ENCODE measurements at places on chromosomes 11 and 22.

DNA sequence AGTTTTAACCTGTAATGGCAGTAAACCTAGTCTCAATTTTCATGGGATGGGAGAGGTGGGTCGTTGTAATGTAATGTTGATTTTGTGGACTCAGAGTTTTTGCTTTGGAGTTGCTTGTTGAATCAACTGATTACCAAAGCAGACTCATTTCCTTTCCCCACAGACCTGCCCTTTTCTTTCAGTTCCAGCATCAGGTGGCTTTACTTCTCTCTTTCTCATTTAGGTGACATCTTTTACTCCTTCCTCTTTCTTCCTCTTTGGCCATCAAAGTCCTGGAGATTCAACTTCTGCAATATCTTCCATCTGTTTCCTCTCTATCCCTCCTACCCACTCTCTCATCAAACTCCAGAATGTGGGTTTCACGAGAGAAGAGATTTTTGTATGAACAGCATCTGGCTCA, 313.9 kb downstream of the TMEM135 start:
- no peak for DNase-seq

DNA sequence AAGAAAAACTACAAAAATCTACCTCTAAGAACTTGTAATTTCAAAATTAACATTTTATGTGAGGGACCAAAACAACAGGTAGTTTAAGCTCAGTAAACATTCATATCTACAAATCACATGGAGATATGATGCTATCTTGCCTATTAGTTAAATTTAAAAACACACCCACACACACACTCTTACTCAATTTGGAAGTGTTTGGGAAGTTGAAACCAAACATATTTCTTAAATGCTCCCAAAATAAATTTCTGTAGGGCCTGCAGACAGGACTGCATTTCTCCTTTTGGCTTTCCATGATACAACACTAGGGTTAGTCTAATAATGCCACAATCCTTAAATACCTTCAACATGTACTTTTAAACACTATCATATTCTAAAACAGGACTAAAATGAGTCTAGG, 7.0 kb downstream of the PITPNB start:
- DNase-seq: no peak

DNA sequence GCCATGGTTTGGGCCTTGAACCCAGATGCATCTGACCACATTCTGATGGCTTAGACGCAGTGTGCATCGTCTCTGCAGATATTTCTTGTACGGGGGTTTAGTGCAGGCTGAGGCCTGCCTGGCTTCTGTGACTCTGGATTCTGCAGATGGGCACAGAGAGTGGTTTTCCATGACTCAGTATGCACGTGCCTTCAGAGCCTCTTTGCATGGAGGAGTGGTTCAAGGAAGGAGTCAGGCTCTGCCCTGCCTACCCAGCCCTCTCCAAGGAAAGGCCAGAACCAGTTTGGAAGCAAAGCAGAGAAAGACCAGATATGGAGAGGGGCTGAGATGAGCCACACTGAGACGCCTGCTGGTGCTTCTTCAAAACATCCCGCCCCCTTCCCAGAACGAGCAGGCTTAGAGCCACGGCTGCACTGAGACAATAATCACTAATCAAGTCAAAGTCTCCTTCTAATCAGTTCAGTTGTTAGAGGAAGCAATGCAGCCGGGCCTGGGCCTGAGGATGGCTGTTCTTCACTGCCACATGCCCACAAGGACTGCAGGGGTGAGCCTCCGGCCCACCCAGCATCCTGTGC, 308.9 kb downstream of the NXPE2 start:
- DNase-seq: no peak

DNA sequence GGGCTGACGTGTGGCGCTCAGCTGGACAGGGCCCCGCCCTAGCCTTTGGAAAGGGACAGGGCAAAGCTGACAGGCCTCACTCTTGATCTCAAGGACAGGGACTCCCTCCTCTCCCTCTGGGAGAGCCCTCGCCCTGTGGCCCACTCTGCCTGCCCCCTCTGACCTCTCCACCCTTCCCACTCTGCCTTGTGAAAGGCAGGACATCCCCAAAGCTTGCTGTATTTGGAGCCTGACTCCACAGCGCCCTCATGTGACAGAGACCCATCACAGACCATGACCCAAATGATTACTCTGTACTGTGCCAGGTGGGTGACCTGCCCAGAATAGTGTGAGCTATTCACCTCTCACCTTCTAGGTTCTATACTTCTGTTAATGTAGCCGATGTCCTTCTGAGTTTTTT, 18.8 kb downstream of the P2RY2 start:
- no peak for DNase-seq

DNA sequence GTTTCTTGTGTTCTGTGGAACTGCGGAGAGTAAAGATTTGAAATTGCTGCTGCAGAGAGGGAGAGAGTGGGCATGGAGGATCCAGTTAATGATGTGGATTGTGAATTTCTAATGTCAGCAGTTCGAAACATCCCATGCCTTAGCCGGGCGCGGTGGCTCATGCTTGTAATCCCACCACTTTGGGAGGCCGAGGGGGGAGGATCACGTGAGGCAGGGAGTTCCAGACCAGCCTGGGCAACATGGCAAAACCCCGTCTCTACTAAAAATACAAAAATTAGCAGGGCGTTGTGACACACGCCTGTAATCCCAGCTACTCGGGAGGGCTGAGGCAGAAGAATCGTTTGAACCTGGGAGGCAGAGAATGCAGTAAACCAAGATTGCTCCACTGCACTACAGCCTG, 1.1 kb upstream of the CAVIN3 start:
- no peak for DNase-seq

GRCh38 chr11:86524620-86525352, 147.6 kb downstream of the ME3 start:
- no peak for DNase-seq

GRCh38 chr22:42437488-42438292, 5.5 kb upstream of the NFAM1 start:
- DNase-seq: no peak

DNA sequence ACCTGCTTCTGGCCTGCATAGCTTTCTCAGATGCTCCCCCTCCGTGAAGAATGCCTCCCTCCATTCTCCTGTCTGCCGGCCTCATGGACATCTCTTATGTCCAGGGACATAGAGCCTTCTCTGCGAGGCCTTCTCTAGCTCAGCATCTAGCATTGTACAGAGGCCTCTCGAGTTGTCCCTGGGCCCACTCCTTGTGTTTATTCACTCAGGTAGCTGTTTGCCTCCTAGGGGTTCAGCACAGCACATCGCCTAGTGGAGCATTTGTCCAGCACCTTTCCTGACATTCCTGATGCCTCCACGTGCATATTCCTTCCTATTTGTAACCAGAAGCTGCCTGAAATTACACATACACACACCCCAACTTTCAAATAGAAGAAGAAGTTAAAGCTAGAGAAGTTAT, 101.3 kb downstream of the TBC1D22A start:
- no peak for DNase-seq

- DNase-seq: no peak
Measured at GRCh38 chr22:35590634-35591295, 26.4 kb downstream of the MB start.

DNA sequence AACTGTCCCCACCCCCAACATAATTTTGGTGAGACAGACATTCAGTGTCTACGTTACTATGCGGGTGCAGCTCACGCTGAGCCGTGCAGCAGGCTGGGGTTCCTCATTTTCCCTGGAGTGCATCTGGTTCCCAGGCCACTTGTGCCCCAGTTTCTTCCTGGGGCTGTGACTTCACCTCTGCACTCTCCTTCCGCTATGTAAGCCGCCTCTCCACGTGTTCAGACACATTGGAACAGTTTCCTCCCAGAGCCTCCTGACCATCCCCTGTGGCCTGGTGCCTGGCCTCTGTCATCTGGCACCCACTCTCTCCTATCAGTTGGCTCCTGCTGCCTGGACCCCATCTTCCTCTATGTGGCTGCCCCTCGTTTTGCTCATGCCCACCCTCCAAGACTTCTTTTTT, 46.2 kb upstream of the A4GALT start:
- no peak for DNase-seq

DNA sequence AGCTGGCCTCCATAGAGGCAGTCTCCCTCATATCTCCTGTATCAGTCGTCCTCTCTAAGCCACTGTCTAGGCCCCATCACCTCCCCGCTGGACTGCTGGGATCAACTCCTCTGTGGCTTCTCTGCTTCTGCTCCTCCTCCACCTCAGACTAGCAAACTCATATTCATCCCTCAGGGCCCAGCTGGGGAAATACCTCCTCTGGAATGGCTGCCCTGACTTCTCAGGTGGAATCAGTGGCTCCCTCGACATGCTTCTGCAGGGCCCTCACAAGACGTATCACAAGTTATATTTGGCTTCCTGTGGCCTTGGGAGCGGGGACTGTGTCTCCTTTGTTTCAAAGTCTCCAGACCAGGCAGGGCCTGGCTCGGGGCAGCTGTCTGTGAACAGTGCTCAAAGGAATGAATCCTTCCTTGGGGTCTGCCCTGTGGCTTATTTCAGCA, 10.0 kb downstream of the SLC29A2 start:
- DNase-seq: peak; percentile 38

DNA sequence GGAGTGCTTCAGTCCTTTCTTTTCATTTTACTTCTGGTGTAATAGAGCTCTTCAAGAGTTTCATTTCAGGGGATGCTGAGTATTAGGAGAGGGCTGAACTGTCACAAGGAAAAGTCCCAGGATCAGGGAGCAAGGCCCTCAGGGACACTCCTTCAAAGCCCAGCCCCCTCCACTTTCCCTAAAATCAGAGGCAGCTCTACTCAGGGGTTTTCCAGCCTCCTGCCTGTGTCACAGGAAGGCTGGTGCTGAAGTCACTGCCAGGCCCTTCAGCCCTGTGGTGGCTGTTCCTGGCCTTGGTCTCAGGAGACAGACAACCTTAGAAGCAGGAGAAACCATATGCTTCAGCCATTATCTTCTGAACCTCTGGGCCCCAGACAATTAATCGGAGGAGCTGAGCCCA, 36.4 kb upstream of the KIRREL3 start:
- no peak for DNase-seq

DNA sequence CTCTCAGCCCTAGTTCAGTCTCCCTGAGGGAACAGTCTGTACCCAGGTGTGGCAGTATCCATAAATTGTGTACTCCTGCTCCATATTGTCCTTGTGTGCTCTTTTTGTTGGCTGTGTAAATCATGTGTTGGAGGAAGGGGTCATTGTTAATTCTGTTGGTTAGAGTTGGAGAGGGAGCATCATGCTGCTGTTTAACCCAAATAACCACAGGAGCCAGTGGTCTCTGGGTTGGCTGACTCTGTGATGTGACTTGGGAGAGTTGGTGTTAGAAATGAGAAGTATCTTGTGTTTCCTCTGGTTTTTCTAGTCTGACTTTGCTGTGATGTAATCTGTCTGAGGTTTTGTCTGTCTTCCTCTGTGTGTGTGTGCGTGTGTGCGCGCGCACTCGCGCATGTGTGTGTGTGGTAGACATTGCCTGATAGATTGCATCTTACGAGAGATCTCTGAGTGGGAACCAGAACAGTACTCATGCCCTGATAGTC, 30.5 kb downstream of the CTNND1 start:
- DNase-seq: no peak

- no peak for DNase-seq
Measured at GRCh38 chr11:60948250-60948649, 3.7 kb downstream of the SLC15A3 start.

GRCh38 chr11:44789496-44789895, 62.7 kb downstream of the TSPAN18 start:
- DNase-seq: no peak

DNA sequence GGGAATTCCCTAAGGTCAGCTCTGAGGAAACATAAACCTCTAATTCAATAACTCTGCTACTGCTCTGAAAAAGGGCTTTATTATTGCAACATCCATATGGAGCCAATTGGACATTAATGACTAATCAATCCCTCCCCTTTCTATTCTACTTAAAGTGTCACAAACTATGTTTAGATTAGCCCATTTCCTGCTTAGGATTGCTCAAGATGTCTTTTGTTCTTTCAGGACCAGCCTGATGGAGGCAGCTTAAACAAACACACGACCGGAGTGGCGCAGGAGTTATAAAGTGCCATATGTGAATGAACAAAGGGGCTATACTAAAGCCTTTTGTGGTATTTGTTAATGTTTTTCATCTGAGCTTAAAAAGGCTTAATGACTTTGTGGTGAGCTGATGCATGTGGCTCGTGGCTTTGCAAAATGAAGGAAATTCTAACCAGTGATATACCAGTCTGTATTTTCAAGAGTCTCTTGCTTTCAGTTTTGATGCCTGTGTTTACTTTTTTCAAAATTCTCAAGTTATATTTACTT, 354.4 kb downstream of the SOX6 start:
- no peak for DNase-seq

- no peak for DNase-seq
Measured at GRCh38 chr11:71355281-71355680, 92.9 kb downstream of the DHCR7 start.

GRCh38 chr11:3203221-3204043, 15.2 kb downstream of the MRGPRG start:
- peak; percentile 85 for DNase-seq

- DNase-seq: no peak
Measured at GRCh38 chr11:129770993-129771392, 44.7 kb upstream of the TMEM45B start.

DNA sequence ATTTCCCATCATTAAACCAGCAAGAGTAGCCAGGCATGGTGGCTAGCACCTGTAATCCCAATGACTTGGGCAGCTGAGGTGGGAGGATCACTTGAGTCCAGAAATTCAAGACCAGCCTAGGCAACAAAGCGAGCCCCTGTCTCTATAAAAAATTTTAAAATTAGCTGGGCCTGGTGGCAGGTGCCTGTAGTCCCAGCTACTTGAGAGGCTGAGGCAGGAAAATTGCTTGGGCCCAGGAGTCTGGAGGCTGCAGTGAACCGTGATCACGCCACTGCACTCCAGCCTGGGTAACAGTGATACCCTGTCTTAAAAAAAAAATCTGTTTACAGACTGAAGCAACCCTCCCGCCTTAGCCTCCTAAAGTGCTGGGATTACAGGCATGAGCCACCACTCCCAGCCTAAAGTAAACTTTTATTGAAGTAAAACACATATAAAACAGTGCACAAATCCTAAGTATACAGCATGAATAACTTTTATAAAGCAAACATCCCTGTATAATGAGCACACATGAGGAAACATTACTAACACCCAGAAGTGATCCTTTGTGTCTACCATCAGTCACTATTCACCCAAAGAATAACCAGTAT, 12.6 kb downstream of the UCP3 start:
- DNase-seq: no peak
